Progenitor cell of endocrine pancreas (in vitro differentiated cells): ENCODE measurements at places on chromosomes 7 and 10. TPM values are rescaled to one million over a fixed set of nuclear protein-coding genes. Genes with fewer than 3 reads are reported as not detected.

DNA sequence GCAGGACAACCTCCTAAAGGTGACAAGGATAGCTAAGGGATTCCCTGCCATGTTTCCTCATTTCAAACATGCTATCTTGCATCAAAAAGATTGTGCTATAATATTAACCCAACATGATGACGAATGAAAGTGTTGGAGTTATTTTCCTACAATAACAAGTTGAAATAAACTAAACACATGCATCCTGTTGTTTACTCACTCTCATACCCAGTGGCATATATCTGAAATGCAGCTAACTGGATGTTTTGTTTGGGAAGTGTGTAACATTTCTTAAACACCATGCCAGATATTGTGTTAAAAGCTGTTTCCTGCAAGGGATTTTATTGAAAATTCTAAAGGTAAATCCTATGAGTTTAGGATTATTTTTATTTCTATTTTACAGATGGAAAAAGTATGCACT is 139.6 kb downstream of the TFPI2 start:
- no peak for DNase-seq

- no peak for DNase-seq
These were observed 191.8 kb downstream of the TNS3 start for GRCh38 chr7:47389923-47390630.

Gene ABLIM1
- 59.1 and 60.5 TPM in 2 replicates for total RNA-seq

Gene ZCWPW1
- 2.5 and 3.8 TPM in 2 replicates for total RNA-seq
